ENCODE measurements at places on chromosomes 12 and 14.

- no peak for DNase-seq
Measured at GRCh38 chr14:90616881-90617280, 199.3 kb downstream of the TTC7B start.

DNA sequence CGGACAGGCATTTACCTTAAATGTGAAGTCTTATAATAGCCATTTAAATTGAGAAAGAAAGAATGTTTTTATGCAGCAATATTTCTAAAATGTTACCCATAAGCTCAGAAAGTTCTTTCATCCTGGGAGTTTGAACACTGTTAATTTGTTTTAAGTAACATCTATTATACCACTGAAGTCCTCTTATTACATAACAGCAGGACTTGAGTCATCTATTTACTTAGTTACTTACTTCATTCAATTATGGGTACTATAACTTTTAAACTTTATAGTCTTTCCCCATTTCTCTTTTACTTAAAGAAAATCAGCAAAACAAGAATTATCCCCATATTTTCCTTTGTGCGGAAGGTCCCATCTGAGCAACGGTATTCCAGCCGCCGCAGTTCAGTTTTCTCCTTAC is 473.1 kb downstream of the ETNK1 start:
- DNase-seq = no peak

DNA sequence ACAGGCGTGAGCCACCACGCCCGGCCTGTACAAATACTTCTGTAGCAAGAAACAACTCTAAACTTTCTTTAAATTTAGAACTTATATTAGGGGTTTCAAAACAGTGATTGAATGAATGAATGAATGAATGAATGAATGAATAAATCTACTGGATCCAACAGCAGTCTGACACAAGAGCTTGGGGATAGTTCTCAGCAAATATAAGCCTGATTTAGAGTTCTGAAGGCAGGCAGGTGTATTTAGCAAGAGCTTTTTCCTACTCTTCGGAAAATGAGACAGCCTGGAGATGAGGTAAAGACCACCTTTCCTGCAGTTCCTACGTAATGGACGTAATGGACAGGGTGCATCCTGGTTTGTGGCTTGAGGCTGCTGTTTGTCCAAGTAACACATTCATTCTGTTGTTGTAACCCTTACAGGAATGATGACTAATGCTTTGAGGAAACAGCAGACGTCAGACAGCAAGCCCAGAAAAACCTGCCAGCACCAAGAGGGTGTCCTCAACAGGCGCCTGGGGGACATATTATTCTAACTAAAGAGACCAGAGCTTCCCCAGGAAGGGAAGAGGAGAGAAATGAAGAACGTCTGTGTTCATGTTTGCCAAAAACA is 277.4 kb upstream of the SOX5 start:
- DNase-seq = peak; percentile 14

DNA sequence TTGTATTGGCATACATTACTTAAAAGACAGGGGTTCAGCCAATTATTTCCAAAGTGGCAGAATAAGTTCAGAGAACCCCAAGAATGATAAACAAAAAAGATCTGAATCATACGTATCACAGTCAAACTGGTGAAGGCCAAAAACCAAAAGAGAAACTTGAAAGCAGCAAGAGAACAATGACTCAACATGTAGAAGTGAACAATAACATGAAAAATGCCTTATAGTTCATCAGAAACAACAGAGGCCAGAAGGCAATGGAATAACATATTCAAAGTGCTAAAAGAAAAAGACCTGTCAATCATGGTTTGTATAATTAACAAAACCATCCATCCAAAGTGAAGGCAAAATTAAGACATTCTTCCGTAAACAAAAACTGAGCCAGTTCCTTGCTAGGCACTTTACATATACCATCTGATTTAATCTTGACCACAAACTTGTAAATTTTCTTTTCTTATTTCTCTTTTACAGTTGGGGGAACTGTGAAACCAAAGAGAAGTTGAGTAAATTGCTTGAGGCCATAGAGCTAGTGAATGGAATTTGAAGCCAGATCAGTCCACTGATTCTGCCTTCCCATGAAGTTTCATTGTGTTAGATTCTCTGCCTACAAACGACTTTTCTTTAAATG is 232.1 kb upstream of the SEL1L start:
- DNase-seq = no peak

DNA sequence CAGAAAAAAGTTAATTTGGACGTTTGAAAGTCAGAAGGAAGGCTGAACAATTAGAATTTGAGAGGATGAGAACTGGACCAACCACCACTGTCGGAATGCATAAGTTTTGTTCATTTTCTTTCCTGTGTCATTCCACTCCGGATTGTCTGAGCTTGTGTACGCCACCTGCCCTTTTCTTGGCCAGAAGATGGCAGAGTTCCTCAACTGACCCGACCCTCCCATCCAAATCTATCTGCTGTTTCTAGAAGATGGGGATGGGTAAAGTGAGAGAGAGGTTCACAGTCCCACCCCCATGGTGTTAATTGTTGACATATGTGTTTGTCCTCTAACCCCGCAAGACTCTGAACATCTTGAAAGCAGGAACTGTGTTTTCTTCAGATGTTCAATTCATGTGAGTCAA is 388.0 kb downstream of the VRK1 start:
- DNase-seq = peak; percentile 17
